ENCODE measurements at places on chromosomes 2 and 18.

GRCh38 chr2:178268435-178268834, 74.1 kb downstream of the OSBPL6 start:
- no peak for DNase-seq

- no peak for DNase-seq
Observed at GRCh38 chr2:28247290-28247689, 145.4 kb upstream of the FOSL2 start.

DNA sequence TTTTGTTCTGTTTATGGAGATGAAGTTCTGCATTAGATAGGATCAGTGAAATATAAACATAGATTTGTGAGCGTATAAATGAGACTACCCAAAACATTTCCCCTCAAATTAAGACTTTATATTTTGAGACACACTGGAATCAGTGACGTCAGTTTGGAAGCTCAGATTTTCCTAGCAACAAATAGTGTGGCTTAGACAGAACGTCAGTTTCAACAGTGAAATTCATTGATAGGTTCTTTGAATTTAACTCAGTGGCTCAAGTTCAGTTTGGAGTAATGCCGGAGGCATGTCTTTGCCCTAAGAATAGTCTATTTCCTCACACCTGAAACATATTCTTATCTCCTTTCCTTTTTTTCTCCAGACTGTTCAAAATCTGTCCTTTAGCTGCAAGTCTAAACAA, 113.6 kb upstream of the ARHGAP15 start:
- no peak for DNase-seq

DNA sequence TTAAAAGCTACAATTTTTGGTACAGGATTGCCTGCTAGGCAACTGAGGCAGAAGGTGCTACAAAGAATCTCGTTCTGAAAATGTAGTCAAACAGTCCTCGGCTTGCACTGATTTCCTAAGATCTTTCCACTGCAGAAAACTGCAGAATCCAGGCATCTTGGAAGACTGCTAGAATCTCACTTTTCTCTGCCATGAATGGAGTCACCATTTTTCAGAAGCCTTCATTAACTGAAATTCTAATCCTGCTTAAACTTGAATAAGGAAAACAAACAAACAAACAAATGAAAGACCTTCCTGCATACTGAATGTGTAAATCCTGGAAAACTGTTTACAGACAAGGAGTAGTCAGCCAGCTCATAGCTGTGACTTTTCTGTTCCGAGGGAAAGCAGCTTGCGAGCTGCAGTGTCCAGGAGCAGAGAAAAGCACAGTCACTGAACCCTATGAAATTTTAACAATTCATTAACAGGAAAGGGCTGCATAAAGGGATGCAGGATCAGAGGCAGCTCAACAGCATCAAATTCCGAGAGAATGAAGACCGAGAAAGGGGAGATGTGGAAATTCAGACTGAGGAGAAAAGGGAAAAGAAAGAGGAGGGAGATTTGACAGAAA, 210.5 kb upstream of the PIK3C3 start:
- peak; percentile 5 for DNase-seq

GRCh38 chr2:99695944-99696253, 206.1 kb upstream of the REV1 start:
- no peak for DNase-seq

DNA sequence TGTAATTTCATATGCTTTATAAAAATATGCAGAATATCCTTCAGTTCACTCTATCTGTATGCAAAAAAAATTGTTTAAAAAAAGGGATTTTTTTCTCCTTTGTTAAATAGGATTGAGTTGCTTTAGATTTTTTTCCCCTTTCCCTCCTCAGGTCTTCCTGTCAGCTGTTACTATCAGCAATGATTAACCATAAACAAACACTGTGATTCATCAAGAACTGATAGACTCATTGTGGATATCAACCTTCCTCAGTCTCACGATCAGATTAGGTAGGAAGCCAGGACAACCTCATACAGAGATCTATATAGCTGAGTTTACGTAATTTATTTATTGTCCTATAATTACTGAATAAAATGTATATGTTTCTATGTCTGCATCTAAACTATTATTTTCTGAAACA, 2136.2 kb upstream of the CELF4 start:
- DNase-seq: no peak

GRCh38 chr2:62114564-62114963, 81.4 kb upstream of the B3GNT2 start:
- peak; percentile 8 for DNase-seq

DNA sequence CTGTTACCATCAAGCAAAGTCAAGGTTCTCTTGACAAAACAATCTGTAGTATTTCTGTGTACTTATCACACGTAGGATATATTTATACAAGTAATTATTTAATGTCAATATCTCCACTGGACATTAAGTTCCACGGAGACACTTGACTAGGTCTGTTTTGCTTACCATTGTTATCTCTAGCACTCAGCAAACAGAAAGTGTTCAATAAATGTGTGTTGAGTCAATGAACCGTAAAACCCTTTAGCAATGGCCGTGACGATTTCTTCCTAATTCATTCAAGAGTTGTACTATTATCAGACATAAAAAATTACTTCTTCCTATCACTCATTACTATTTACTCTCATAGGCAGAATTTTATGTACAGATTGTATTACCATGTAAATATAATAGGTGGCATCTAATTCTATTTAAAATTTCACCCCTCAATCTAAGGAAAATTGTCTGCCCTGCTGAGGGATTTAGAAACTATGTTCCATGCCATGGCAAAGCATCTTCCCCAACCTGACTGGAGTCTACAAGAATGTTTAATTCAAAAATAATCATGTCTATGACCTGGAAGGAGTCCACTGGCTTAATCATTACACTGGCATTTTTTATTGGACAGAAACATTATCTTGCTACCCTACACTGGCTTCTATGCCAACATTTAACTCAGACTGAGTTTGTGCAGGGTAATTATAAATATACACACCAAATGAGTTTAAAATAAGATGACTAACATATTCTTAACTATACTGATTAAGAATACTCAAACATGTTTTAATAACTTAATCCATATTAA, 301.9 kb downstream of the ZEB2 start:
- no peak for DNase-seq

- no peak for DNase-seq
Observed at GRCh38 chr2:137638932-137639331, 325.3 kb upstream of the HNMT start.

- no peak for DNase-seq
Observed at GRCh38 chr18:11165138-11165537, 15.8 kb upstream of the PIEZO2 start.

GRCh38 chr2:187567126-187567525, 12.9 kb upstream of the TFPI start:
- no peak for DNase-seq

DNA sequence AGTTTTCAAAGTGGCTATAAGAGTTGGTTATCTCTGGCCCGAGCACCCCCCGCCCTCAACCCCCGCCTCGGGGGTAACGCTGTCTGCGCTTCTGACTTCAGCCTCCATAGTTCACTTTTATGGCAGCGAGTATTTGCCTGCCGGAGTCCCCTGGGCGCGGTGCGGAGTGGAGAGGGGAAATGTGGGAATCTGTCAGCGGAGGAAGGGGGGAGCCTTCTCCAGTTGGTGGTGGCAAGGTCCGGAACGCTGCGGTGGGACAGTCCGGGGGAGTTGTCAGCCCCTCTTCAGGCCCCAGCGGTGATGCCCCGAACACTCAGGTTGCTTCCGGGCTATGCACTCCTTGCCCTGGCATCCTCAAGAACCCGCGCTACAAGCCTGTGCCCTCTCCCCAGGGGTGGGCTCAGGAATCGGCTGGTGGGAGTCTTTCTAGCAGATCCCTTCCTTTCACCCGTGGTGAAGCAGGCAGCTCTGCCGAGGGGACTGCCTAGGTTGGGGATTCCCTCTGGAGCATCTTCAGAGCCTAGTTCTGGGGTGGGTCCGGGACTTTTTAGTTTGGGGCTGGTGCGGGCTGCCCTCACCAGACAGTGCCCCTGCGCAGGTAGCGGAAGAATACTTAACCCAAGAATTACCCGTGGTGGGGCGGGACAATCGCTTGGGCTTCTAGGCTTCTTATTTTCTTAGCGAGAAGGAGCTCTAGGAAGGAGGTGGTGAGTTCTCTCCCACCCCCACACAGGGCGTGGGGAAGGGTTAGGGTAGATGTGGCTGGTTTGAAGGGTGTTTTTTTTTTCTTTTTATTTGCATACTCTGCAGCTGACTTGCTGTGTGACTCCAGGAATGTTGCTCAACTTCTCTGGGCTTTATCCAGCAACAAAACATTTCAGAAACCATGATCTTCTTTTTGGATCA, 1.6 kb downstream of the ATOH8 start:
- no peak for DNase-seq

- DNase-seq: no peak
Observed at GRCh38 chr2:23138701-23139100, 246.3 kb upstream of the KLHL29 start.

GRCh38 chr2:177596866-177597265, 204.3 kb downstream of the AGPS start:
- no peak for DNase-seq

DNA sequence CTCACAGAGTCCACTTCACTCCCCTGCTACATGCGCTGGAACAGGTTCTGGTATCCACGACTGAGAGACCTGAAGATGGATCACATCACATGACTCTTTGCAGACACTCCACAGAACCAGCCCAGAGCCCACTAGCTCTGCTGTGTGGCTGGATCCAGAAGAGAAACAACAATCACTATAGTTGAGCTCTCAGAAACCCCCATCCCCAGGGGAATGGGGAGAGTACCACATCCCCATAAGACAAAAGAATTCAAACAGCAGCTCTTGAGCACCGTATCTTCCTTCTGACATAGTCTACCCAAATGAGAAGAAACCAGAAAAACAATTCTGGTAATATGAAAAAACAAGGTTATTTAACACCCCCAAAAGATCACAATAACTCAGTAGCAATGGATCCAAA, 76.4 kb downstream of the ZSWIM2 start:
- DNase-seq: no peak

DNA sequence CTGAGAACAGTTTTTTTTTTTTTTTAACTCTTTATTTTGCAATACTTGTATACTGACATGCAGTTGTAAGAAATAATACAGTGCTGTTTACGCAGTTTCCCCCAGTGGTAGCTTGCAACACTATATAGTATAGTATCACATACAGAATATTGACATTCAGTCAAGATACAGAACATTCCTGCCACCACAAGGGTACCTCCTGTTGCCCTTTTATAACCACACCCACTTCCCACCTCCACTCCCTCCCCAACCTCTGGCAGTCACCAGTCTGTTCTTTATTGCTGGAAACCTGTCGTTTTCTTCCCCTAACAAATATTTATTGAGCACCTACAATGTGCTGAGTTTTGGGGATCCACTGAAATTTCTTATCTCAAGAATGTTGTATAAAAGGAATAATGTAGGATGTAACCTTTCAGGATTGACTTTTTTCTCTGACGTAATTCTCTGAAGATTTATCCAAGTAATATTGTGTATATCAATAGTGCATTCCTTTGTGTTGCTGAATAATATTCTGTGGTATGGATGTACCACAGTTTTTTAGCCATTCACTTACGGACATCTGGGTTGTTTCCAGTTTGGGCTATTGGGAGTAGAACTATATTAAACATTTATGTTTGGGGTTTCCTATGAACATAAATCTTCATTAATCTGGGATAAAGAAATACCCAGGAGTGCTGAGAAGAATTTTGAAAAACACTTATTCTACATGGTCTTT, 51.4 kb upstream of the EML6 start:
- DNase-seq: no peak

- no peak for DNase-seq
Observed at GRCh38 chr2:100395532-100396350, 21.7 kb downstream of the CHST10 start.

DNA sequence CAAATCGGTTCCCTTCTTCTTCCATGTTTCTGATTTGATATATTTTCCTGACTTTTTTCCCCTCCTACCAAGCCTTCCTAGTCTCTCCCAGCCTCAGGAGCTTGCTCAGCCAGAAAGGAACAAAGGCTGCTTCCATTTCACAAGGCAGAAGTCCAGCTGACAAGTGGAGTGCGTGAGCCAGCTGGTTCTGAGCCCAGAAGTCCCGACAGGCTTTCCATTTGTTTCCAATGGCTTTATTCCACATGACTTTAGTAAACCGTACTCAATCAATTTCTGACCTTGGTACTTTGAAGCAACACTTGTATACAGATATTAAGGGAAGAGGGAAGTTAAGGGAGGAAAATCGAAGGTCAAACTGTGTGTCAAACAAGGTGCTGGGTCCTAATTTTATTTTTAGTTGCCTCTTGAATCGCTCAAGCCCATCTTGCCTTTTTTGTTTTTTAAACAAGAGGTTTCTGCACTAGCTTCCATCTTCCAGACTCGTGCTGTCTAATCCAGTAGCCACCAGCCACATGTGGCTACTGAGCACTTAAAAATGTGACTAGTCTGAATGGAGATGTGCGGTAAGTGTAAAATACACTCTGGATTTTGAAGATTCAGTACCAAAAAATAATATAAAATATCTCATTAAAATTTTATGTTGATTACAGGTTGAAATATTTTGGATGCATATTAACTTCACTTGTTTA, 36.2 kb downstream of the WIPF1 start:
- DNase-seq: peak; percentile 80

DNA sequence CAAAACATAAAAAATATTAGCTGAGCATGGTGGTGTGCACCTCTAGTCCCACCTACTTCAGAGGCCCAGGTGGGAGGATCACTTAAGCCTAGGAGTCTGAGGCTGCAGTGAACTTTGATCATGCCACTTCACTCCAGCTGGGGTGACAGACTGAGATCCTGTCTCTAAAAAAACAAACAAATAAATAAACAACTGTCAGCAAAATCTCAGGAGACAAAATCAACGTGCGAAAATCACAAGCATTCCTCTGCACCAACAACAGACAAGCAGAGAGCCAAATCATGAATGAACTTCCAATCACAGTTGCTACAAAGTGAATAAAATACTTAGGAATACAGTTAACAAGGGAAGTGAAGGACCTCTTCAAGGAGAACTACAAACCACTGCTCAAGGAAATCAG, 58.8 kb downstream of the TBR1 start:
- DNase-seq: no peak

DNA sequence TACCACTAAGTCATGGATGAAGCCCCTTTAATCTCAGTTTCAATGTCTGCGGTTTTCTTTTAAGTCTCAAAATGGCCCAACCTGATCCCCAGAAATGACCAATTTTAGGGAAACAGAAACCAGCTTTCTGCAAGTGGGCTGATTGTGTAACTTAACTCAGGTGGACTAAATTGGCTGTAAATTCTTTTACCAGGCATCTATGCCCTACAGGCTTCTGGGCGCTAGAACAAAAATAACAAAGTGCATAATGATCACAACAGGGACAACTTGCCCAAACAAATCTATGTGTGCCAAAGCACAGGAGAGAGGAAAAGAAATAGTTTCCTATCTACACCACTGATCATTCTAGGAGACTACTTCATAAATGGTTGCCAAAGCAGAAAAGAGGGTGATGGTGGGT, 112.3 kb upstream of the SETBP1 start:
- no peak for DNase-seq

Measured in anterior cingulate cortex (tissue), 58 donors.